ENCODE measurements at places on chromosomes 1 and 21.

DNA sequence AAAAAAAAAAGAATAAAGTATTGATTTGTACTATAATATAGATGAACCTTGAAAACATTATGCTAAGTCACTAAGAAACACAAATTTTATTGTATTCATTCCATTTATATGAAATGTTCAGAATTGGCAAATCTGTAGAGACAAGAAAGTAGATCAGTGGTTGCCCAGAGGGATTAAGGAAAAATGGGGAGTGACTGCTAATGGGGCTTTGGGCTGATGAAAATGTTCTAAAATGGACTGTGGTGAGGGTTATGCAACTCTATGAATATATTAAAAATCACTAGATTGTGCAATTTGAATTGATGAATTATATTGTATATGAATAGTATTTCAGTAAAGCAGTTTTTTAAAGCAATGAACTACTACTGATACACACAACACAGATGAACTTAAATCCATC is 10.0 kb downstream of the GDAP2 start:
- DNase-seq = no peak

- DNase-seq = no peak
Measured at GRCh38 chr1:8431784-8432183, 113.9 kb downstream of the SLC45A1 start.

GRCh38 chr1:94036730-94037129 is 84.2 kb downstream of the ABCA4 start:
- DNase-seq = no peak

GRCh38 chr21:37430184-37430821 is 63.7 kb downstream of the DYRK1A start:
- no peak for DNase-seq

DNA sequence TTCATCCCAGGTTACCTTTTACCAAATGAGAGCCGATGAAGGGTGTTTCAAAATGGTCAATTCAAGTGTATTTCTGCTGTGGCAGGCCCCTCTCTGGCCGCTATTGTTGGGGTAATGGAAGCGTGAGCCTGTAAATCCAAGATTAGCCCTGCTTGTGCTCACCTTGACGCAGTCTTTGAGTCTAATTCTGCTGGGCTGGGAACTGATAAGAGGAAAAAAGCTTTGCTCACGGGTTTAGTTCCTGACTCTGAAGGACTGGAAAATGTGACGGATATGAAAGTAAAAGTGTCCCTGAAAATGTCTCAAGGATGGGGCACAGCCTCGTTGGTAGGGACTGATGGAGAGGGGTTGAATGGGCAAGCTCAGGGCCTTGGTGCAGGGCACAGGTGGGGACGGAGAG is 125.9 kb upstream of the GALNT2 start:
- no peak for DNase-seq

DNA sequence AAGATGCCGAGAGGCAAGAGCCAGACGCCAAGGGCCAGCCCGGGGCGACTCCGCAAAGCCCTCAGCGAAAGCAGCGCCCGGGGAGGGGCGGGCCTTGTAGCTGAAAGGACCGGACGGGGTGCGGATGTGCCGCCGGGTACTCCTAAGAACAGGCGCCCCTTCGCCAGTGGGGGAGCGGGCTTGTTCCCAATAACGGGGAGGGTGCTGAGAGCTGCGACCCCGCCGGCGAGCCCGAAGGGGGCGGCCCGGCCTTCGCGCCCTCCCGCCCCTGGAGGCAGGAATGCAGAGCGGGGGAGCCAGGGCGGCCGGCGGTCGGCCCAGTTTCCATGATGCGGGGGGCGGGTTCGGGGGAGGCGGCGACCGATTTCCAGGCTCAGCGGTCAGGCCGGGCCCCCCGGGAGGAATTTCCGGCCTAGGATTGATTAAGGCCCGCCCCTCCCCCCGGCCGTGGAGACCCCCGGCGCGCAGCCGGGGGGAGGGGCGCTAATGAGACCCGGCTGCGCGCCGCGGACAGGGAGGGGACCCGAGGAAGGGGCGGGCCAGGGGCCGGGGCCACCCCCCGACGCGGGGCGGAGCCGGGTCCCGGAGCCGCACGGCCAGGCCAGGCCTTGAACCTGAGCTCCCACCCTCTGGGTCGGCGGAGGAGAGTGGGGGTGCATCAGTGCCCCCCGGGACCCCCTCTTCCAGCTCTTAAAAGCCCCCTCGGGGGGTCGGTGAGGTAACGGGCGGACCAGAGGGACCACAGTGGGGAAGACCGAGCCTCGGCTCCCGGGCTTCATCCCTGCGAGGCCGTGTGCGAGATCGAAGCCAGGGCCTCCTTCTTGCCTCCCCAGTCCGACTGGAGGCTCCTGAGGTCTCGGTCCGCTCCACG is 898 bp upstream of the TMEM200B start:
- peak; percentile 44 for DNase-seq

- DNase-seq = no peak
Measured at GRCh38 chr1:177183836-177184235, 13.1 kb downstream of the BRINP2 start.

- DNase-seq = no peak
Measured at GRCh38 chr1:183330335-183330734, 87.8 kb downstream of the NMNAT2 start.

- DNase-seq = no peak
Measured at GRCh38 chr1:112904831-112905261, 51.1 kb downstream of the SLC16A1 start.
